Stimulated activated CD8-positive, alpha-beta memory T cell treated with anti-CD3 and anti-CD28 coated beads, Interleukin-4, amount 100 ng/mL, for 1 hour (primary cell): ENCODE measurements at places on chromosomes 11 and 22.
A peak's percentile ranks its signal among the peaks of the same experiment; 100 is the strongest.

- no peak for DNase-seq
Measured at GRCh38 chr11:8097926-8098325, 16.9 kb downstream of the TUB start.

DNA sequence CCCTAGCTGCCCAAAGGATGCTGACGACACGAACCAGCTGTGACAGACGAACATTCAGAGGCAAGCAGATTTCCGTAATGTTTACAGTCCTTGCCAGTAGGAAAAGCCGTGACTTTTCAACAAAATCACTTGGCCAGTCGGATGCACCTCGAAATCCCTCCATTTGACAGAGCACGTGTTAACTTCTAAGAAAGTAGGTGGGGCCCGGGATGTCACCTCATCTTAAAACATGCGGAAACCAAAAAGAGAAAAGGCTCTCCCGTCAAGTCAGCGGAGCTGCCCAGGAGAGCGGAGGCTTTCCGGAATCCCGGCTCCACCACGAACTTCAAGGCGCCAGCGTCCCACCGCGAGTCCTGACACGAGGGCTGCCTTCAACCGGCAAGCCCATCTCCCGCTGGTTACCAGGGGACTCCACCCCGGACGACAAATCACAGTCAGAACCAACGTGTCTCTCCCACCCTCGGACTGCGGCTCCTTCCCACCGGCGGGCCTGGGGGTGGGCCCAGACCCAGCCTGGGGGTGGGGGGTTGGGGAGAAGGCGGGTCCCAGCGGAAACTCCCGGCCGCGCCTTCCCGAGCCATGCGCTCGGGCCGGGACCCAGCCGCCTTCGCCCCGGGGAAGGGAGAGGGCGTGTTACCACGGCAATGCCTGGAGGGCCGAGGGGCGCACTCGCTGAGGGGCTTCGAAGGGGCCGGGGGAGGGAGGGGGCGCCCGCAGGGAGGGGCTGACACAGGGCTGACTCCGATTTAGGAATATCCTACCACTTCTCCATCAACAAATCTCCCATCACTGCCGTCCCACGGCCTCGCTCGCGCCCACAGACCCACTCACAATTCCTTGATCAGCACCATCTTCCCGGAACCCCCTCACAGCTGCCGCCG, 475 bp downstream of the PITPNB start:
- peak; percentile 2 for DNase-seq

GRCh38 chr11:126308271-126308671, 4.4 kb downstream of the DCPS start:
- DNase-seq = no peak

DNA sequence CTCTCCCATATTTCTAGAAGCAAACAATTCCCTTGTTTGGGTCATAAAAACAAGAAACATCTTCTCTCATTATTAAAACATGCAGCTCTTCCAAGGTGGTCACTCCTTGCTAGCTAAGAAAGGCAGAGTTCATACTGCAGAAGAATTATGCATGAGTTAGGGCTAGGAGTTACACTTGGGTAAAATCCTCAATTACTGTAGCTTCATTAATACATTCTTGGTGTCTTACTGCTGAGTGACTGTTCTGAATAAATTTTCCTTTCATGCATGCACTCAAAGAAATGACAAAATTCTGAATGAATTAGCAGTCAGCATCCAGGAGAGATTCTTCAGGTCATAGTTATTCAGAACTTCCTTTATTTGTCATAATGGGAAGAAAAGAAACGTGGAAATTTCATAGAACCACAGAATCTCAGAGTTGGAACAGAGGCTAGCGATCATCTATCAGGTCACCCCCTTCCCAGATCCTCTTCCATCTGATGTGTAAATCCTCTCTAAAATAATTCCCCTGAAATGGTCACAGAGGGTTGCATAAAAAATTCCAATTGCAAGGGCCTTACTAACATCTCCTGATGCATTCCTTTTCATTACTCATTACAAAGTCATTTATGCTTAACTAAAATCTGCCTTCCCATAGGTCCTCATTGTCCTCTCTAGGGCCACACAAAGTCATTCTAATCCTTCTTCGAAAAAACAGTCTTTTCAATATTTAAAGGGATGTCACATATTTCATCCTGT, 771.5 kb downstream of the DLG2 start:
- DNase-seq = no peak

GRCh38 chr11:133803026-133803425, 42.3 kb downstream of the SPATA19 start:
- no peak for DNase-seq

DNA sequence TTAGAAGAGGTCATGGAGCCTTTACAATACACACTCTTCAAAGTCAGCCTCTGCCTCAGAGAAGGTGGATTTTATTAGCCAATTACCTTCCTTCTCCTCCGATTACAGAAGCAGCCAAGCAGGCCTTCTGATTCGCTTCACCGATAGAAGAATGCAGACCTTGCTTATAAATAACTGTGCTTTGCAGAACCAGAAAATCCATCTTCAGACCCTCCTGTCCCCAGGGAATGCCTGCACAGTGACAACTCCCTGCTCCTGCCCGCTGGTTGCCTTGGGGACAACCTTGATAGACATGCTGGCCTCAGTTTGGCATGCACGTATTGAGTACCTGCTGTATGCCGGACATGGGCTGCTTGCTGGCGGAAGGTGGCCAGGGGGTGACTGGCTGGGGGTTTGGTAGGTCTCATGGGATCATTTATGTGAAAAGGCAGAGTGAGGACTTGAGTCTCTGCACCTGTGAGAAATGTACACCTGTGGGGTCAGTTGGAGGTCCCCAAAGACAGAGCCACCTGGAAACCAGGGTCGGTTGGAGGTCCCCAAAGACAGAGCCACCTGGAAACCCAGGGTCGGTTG, 1238.7 kb downstream of the BRD1 start:
- no peak for DNase-seq
